ENCODE measurements at places on chromosomes 4 and X. TPM values are rescaled to one million over a fixed set of nuclear protein-coding genes. Genes with fewer than 3 reads are reported as not detected.

INTU gene
- total RNA-seq: 0.16 TPM

DNA sequence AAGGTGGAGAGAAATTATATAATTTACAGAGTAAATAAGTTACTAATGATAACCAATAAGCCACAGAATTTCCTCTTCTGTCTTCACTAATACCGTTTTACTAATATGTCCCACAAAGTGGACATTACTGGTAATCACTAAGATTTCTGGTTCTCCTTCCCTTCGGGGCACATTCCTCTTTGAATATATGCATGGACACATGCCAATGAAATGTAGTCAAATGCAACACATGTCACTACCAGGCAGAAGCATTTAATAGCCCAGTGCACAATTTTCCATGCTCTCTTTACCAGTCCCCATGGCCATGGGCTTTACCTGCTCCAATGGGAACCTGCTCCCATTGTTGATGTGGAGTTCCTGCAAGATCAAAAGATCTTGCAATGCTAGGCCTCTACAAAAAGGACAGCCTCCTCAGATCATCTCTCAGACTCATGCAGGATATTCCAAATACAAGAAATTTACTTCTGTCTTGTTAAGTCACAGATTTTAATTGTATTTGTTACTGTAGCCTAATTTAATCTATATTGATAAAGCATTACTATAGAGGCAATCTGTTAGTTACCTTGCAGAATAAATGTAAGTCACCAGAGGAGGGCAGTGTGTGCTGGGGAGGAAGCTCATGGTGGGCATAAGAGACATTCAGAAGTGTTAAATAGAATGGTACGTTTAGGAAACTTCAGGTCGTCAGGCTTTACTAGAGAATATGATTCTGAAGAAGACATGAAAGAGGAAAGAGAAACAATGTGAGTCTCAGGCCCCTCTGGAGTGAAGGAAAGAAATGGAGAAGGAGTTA is 37.1 kb upstream of the INPP4B start:
- no peak for DNase-seq

DNA sequence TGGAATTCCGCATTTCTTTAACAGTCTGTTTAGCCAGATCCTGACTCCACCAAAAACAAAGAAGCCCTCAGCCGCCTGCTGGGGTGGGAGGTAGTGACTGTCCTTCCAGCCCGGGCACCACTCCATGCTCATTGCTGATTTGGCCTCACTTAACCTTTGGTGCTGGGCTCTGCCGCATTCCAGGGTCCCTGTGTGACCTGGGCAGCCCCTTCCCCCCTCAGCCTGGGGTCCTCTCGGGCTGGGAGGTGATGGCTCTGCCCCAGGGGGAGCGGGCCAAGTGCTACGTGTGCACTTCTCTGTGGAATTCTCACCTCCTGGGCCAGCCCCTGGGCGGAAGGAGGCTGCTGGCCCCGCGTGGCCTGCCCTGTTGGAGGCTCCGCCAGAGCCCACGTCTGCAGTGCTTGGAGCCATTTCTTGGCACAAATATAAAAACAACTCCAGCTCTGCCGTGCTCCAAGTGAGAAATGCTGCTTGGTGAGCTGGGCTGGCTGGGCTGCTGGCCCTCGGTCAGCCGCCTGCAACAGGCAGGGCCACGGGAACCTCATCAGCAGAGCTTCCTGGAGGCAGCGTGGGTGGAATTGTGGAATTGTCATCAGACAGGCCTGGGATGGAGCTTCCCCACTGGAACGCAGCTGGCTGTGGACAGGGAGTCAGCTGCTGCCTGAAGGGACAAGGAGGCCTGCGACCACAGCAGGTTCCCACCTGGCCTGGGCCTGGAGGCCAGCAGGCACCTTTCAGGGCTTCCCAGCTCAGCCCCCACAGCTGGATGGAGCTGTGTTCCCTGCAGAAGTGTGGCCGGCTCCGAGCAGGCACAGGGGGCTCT is 66.0 kb downstream of the TRMT44 start:
- DNase-seq: no peak

NUDT9 gene
- total RNA-seq: 6.4 TPM

- no peak for DNase-seq
These were observed 155.6 kb downstream of the ARX start for GRCh38 chrX:24860140-24860539.

ZMAT1 gene
- total RNA-seq: 15.7 TPM

TGIF2LX gene
- total RNA-seq: not detected

DNA sequence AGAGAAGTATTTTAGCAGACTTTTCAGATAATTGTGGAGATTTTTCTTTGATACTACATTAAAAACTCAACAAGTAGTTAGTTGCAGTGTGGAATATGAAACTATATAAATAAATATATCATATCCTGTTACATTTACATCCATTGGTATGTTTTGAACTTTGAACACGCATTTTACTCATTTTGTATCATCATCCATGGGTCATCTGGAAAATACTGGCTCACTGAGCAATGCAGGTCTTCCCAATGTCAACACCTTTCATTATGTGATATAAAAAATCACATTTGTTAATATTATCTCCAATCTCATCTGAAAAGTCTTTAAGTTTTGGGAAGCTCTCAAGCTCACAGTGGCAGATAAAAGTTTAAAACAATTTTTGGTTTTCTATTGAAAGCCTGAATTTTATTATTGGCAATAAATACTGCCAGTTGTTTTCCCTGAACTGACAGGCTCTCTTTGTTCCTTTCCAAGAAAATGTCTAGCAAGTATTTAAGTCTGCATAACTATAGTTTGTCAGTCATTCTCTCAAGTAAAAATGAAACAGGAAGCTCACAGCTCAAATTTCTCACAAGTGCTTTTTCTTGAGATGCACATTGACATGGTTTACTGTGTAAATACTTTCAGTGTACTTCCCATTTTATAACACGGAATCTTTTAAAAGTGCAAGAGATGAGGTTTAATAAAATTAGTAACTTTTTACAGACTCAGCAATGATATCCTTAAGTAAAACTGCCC is 183.5 kb upstream of the GPC4 start:
- DNase-seq: no peak

GRCh38 chr4:38174801-38175200 is 214.6 kb downstream of the PTTG2 start:
- DNase-seq: no peak

TBC1D9 gene
- total RNA-seq: 0.57 TPM

CCDC149 gene
- not detected for total RNA-seq

GRCh38 chr4:93373893-93374860 is 454.4 kb upstream of the ATOH1 start:
- DNase-seq: no peak

GRCh38 chr4:10521424-10521823 is 64.2 kb upstream of the ZNF518B start:
- no peak for DNase-seq

DNA sequence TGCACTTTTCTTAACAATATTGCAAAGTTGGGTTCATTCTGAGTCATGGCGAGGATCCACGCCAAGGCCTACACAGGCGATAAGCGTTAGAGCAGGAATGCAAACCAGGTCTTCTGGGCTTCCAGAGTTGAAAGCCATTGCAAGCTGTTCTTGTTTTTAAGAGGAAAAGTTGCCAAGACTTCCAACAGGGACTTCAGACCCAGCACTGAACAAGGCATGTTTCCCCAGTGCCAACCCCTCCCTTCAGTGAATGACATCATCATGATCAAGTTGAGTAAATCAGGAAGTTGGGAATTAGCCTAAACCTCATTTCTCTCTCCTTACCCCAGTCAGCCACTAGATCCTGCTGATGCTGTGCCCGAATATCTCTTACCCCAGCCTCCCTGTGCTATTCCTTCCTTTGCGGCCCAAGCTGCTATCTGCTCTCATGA is 355.1 kb downstream of the HS3ST1 start:
- DNase-seq: no peak

GRCh38 chrX:9770319-9770718 is 4.7 kb upstream of the GPR143 start:
- no peak for DNase-seq

DNA sequence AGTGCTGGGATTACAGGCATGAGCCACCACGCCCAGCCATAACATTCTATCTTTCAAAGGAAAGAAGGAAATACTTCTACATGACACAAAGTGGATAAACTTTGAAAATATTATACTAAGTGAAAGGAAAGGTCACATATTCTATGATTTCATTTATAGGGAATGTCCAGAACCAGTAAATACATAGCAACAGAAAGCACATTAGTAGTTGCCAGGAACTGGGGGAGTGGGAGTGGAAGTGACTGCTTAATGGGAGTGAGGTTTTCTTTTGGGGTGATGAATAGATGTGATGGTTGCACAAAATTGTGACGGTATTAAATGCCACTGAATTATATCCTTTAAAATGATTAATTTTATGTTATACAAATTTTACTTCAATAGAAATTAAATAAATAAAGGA is 95.7 kb upstream of the IL15 start:
- no peak for DNase-seq

- DNase-seq: no peak
These were observed 4.0 kb upstream of the ABLIM2 start for GRCh38 chr4:8162625-8163024.

- no peak for DNase-seq
These were observed 9.7 kb upstream of the RHOXF1 start for GRCh38 chrX:120125444-120125843.

FOXR2 gene
- total RNA-seq: not detected

GLRB gene
- total RNA-seq: not detected

DNA sequence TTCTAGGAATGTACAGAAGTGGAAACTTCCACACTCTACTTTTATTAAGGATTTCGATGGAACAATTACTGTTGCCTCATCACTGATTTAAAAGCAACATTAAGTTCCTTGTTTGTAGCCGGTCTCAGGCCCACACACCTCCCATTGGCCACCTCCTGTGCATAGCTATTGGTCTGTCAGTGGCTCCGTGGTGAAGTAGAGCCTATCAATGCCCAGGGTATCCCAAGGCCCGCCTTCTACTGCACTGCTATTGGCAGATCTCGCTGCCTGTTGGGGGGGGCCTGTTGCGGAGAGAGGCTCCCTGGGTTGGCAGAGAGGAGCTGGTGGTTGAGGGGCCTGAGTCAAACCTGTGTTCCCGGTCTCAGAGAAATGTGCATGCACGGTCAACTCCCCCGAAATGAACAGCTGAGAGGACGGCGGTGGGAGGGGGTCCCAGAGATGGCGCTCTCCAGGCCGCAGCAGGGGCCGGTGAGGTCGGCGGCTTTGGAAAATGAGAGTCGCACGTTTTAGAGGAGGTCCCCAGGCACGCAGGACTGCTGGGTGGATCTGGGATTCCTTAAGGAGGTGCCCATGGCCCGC is 4.9 kb upstream of the ARAF start:
- peak; percentile 87 for DNase-seq

DNA sequence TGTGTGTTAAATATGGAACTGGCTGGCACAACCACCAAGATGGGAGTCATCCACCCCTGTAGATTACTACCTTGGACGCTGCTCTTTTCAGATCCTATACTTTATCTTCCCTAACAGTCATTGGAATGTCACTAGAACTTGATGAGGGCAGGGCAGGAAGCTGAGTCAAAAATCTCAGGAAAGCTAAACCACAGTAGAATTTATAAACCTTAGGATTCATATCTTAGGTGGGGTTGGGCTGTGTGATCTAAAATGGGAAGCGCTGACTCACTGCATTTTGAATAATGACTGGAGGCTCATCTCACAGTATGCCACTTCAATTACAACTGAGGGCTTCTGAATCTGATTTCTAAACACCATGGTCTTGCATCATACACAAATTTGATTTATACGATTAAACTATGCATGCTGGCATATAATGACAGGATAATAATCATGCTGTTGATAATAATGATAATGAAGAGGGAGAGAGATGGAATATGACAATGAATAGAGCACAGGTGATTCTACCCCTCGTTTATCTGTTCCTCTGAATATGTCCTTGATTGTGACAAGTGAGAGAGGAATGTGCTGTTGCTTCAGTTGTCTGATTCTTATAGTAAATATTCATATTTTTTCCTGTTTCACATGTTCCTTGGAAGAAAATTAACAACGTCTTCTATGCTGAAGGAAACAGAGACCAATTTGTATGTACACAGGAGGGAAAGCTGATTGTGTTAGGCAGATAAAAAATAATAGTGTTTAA is 270.3 kb upstream of the HS3ST1 start:
- no peak for DNase-seq

- no peak for DNase-seq
These were observed 128.2 kb downstream of the SLC7A11 start for GRCh38 chr4:138113819-138114400.

UGT2A1 gene
- total RNA-seq: not detected

- no peak for DNase-seq
These were observed 14.7 kb upstream of the KLHL8 start for GRCh38 chr4:87235020-87235671.
